ENCODE measurements at places on chromosomes 5 and 9.

GRCh38 chr9:93945400-93946337 lies 9.5 kb downstream of the BARX1 start:
- DNase-seq, result no peak

- peak; percentile 80 for DNase-seq
These were observed 134.4 kb downstream of the PTTG1 start for GRCh38 chr5:160555971-160556631.

GRCh38 chr5:172529896-172530295 lies 75.6 kb upstream of the SH3PXD2B start:
- no peak for DNase-seq

DNA sequence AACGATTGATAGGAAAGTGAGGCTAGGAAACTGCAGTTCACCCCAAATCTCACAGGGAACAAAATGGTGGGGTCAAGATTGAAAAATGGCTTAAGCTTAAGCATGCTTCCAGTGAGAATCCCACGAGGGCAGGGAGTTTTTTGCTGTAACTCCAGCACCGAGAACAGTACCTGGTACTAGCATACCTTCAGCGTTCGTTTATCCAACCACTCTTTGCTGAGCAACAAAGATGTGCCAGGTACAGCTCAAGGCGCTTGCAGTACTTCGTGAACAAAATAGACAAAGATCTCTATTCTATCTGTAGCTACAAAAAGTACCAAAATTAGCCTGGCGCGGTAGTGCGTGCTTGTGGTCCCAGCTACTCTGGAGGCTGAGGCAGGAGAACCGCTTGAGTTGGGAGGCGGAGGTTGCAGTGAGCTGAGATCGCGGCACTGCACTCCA lies 778 bp upstream of the PPP6C start:
- no peak for DNase-seq

DNA sequence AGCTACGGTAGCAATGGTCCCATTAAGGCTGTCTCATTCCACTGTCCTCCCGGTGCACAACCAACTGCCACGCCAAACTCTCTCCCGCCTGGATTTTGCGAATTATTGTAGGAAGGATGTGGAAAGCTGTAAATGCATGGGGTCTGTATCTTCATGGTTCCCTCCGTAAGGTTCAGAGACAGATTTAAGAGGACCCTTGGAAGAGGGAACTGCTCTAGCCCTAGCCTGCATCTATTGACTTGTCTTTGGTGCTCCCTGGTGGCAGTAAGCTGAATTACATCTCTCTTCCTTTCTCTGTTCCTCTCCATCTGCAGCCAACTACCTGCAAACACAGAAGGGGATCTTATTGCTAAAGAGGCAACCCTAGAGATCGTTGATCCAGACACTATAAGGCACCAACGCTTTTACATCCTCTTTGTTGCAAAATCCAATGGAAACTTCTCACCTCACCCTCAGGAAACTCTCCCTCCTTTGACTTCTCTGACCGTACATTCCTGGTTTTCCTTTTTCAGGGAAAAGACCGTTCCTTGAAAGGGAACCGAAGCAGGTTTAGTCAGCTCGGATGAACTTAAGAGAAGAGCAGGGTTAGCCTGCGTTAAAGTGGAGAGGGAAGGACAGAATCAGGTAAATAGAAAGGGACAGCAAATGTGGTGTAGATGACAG lies 11.9 kb downstream of the CAPSL start:
- no peak for DNase-seq

GRCh38 chr5:78667461-78668103 lies 19.0 kb upstream of the LHFPL2 start:
- DNase-seq, result no peak

DNA sequence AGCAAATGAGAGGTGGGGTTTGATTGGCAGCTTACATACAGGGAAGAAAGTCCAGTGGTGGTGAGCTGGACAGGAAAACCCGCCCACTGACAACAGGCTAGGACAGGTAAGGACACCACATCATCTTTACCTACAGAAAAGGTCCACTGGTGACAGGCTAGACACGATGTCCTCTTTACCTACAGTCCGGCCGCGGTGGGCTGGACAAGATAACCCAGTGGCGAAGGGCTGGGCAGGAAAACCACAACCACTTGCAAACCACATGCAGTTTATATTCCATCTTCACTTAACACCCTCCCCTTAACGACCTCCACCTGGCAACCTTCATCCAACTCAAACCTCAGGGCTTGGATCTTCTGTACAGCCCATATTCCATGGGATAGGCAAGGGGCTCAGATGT lies 5.0 kb upstream of the NIPAL4 start:
- no peak for DNase-seq

DNA sequence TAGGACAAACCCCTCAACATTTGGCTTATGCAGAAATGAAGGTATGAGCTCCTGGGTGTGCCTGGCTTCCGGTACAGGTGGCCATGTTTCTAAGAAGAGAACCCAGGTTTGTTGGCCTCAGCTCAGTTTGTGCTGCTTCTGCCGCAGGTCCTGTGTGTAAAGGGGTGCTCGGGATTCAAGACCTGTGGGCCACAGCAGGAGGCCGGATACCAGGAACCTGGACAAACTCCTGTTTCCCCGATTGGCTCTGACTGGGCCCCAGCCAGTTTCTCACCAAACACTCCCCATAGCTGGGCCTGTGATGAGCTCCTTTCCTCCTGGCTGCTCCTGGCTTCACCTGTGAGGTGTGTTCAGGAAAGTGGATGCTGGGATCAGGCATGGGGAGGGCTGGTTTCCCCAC lies 271.2 kb upstream of the IRX2 start:
- DNase-seq, result no peak

- no peak for DNase-seq
These were observed 51.5 kb upstream of the HRH2 start for GRCh38 chr5:175606409-175606808.

DNA sequence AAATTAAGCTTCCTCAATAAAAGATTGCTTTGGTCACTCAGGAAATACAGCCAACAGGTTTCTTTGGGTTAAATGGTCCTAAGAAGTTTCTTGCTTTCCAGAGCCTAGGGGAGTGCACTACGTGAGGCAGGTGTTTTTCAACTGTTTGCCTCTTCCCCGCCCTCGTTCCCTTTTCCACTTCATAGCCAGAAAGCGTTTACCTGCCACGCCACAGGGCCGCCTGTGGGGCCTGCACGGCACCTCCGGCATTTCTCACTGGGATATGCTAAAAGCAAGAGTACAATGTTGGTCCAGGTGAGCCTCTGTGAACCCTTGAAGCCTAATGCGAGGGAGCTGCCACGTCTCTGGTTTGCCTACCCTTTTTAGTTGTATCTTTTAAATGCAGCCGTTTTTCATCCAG lies 167.6 kb upstream of the OTULINL start:
- DNase-seq, result no peak

DNA sequence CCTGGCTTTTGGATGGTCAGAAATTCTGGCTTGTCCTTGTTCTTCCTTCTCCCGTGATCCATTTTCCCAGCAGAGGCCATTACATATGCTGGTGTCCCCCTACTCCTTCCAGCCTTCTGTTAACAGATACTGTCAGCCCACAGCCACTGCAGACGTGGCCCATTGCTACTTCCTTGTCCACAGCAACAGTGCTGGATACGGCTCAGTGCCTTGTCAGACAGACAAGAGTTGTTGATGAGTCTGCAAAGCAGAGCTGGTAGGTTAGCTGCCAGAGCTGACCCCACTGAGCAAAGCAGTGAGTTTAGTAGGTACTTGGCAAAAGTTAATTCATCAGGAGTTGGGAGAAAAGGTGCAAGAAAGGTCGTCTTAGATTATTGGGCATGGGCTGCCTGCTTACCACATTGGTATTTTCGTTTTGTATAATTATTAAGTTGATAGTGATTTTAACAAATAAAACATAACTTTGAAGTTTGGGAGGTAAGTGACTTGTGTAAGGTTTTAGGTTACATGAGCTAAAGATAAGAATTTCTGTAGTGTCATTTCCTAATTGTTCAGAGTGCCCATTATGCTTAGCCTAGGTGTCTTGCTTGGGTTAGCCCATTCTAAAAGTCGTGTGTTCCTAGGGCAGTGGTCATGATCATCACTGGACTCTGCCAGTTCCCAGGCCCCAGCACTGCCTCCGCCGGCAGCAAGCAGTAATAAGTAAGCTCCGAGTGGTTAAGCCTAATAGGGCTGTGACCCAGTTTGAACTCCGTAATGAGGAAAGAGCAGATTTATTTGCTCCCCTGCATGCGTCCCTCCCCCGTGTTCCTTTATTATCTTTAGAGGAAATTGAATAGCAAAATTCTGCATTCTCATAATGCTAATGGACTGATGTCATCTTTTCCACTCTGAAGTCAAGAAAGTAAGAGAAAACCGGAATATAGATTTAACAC lies 292.0 kb downstream of the FANCC start:
- DNase-seq, result peak; percentile 53

DNA sequence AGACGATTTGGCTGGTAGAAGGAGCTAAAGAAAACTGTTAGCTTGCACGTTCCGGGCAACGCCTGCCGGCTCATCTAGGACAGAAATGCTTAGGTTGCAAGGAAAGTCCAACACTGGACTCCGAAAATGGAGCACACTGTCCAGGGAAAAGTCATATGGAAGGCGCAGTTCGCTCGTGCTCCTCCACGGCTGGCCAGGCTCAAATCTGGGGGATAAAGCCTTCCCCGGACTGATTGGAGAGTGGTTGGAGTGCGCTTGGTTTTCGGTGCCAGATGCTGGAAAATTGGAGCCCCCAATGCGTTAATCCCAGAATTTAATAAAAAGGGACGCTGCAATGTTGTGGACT lies 955 bp downstream of the CDH6 start:
- DNase-seq, result no peak

- DNase-seq, result no peak
These were observed 14.1 kb downstream of the UCK1 start for GRCh38 chr9:131516930-131517329.

GRCh38 chr9:5025416-5025815 lies 40.3 kb downstream of the JAK2 start:
- DNase-seq, result no peak

DNA sequence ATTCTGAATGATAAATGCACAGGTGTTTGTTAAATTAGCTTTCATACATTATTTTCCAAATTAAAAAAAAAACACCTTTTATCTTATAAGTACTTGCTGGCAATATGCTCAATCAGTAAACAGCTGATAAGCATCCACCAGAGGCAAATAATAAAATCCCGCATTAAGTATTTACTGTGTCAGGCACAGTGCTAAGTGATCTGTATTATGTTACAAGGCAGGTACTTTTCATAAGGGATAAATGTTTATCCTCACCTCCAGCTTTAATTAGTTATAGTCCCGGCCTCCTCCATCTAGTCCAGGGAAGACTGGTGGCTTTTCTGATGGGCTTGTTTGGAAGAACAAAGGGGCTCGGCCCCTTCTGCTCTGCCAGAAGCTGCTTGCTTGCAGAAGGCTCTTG lies 40.1 kb downstream of the PFDN1 start:
- DNase-seq, result no peak

- no peak for DNase-seq
These were observed 34.2 kb downstream of the THBS4 start for GRCh38 chr5:80069251-80069800.

Data from posterior cingulate gyrus (tissue), 11 donors.